ENCODE measurements at places on chromosomes 2 and 18. TPM values are rescaled to one million over a fixed set of nuclear protein-coding genes. Genes with fewer than 3 reads are reported as not detected.

Gene GPD2
- total RNA-seq = 31.6 TPM

Gene FSHR
- total RNA-seq = not detected

Gene AQP12B
- total RNA-seq = not detected

Gene PRKRA
- total RNA-seq = 67.6 TPM

Gene NTSR2
- not detected for total RNA-seq

DNA sequence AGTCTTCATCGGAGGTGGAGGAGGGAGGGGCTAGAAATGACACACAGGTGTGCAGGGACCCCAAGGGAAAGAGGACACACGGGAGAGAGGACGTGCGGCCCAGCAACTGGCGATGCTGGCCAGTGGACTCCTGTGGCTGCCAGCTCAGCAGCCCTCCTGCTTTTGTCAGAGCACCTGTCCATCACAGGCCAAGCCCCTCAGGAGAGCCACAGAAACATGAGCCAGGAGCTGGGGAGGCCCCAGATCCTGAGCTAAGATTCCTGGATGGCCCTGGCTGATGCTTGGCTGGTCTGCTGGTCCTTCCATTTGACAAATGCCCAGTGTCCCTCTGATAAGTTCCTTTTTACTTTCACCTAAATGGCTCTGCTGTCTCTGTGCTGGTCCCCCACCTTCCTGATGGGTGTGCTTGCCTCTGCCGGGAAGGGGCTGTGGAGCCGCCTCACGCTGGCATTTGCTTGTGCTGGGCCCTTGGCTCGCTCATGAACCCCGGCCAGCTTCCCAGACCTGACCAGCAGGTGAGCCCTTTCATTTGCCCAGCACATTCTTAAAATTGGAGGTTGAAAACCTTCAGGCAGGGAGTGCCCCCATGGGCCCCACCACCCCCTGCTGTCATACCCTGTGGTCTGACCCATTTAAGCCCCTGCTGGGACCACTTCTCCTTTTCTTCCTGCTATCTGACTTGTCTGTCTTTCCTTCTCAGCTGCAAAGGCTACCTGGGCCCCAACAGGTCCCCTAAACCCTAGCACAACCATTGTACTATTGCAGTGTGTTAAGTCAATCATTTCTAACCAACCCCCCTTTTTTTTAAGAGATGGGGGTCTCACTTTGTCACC is 37.3 kb downstream of the CYP27C1 start:
- no peak for ATAC-seq
- peaks cover 22% of the 10 kb centered on the region for H3K27me3 ChIP-seq
- no peak overlapping the region for H3K4me3 ChIP-seq
- H3K4me1 ChIP-seq = no peaks in the 10 kb centered on the region

GRCh38 chr18:70132999-70133398 is 72.5 kb downstream of the RTTN start:
- no peaks in the 10 kb centered on the region for H3K4me1 ChIP-seq
- H3K27me3 ChIP-seq = no peaks in the 10 kb centered on the region
- H3K27ac ChIP-seq = no peak overlapping the region
- H3K4me3 ChIP-seq = no peak overlapping the region
- no peak for ATAC-seq
- H3K36me3 ChIP-seq = peaks cover 61% of the 10 kb centered on the region

DNA sequence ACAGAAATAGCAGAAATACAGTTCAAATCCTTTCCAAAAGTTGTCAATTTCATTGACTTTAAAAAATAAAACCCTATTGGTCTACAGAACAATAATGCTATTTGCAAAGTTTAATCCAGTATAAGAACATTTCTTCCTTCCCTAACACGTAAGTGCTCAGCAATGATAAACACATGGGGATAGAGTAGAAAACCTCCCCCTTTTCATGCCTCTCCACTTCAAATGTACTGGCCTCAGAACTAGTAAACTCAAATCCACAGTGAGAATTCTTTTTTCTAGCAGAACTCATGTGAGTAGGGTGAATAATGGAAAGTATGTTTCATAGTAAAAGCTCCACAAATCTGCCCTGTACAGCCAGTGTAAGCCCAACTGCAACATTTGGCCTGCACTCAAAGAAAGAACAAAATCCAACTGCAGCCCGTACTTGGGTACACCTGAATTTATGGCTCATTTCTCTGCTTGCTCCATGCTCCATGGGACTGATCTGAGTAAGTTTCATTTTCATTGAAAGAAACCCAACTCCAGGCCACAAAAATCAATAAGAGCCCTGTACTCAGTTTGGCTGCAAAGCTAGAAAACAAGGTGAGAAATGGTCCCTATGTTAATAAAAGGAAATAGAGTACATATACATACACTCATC is 115.0 kb upstream of the RMDN2 start:
- no peaks in the 10 kb centered on the region for H3K36me3 ChIP-seq
- no peaks in the 10 kb centered on the region for H3K27me3 ChIP-seq
- no peak overlapping the region for H3K27ac ChIP-seq
- H3K4me3 ChIP-seq = no peak overlapping the region
- no peak for ATAC-seq

- peak; percentile 0 for ATAC-seq
- H3K27me3 ChIP-seq = no peaks in the 10 kb centered on the region
- peak overlapping the region; percentile 81 for H3K4me3 ChIP-seq
- no peaks in the 10 kb centered on the region for H3K36me3 ChIP-seq
These were observed 668 bp downstream of the NFU1 start for GRCh38 chr2:69436596-69436937.

DNA sequence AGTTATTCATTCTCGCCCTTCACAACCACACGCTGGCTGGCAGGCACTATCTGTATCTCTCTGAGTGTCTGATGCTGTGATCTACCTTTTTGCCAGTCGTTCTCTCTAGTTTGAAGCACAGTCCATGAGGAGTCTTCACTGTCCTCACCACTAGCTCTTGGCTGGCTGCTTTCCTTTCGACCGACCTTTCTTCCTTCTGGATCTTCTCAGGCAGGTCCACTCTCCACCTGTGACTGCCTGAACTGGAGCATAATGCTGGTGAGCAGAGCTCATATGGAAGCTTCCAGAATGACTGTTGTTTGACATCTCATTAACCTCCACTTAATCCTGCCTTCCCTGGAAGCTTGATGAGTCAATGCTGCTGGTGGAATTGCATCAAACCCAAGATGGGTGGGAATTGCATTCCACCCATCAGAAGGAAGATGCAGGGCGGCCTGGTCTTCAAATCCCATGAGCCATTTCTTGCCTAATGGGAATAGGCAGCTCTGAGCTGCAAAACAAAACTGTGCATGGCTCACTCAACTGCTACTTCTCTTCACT is 283.5 kb upstream of the HDAC4 start:
- peaks cover under 1% of the 10 kb centered on the region for H3K4me1 ChIP-seq
- no peak overlapping the region for H3K4me3 ChIP-seq
- H3K27ac ChIP-seq = no peak overlapping the region
- H3K36me3 ChIP-seq = no peaks in the 10 kb centered on the region

DNA sequence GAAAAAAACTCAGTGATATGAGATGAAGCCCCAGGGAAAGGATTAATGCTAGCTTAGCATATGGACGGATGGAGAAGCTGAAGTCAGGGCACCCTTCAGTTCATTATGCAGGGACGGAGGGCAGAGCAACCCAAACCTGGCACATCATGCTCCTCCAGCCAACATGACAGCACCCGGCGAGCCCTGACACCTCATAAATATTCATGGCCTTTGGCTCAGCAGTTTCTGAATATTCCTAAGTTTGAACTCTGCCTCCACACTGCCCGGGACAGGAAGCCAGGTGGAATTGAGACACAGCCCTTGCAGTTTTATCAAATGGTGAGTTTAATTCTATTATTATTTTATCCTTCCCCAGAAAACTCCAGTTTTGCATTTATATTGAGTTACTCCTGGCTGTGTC is 87.3 kb upstream of the SH3BP4 start:
- H3K4me1 ChIP-seq = no peaks in the 10 kb centered on the region
- no peak overlapping the region for H3K27ac ChIP-seq
- no peak overlapping the region for H3K4me3 ChIP-seq
- no peak for ATAC-seq
- H3K36me3 ChIP-seq = no peaks in the 10 kb centered on the region

DNA sequence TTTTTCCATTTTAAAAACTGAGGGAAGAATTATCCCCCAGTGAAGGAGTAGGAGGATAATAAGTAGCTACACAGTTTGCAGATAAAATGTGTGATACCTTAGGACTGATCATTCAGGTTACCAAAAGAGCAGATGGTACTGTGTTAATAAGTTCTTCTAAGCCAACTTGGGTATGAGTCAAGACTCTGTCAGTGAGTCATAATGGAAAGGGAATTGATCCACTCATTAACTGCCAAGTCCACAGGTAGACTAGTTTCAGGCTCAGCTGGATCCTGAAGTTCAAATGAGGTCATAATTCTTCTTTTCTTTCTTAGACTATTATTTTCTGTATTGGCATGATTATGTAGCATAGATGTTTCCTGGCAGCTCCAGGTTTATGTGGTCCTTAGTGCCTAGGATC is 142.4 kb upstream of the ALPP start:
- peaks cover 35% of the 10 kb centered on the region for H3K36me3 ChIP-seq
- H3K27ac ChIP-seq = peak overlapping the region; percentile 48
- H3K27me3 ChIP-seq = no peaks in the 10 kb centered on the region
- H3K4me1 ChIP-seq = peaks cover 31% of the 10 kb centered on the region
- peak; percentile 78 for ATAC-seq
- no peak overlapping the region for H3K4me3 ChIP-seq

DNA sequence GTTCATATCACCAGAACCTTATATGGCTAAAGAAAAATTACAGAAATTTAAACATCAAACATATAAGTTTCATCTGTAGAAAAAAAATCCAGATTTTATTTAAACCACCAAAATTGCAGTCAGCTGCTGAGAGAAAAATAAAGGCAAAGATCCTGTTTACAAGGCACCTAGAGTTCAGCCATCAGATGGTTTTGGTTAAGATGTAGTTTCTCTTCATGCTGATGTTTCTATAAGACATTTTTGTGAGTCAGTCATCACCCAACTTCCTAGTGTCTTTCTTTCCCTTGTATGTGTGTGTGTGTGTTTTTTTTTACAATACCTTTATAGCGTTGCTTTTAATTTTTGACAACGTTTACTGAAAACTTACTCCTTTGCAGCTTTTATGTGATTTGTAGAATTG is 26.1 kb upstream of the MMADHC start:
- no peaks in the 10 kb centered on the region for H3K36me3 ChIP-seq
- peaks cover 11% of the 10 kb centered on the region for H3K27me3 ChIP-seq
- no peaks in the 10 kb centered on the region for H3K4me1 ChIP-seq
- no peak overlapping the region for H3K4me3 ChIP-seq
- ATAC-seq = no peak
- no peak overlapping the region for H3K27ac ChIP-seq

DNA sequence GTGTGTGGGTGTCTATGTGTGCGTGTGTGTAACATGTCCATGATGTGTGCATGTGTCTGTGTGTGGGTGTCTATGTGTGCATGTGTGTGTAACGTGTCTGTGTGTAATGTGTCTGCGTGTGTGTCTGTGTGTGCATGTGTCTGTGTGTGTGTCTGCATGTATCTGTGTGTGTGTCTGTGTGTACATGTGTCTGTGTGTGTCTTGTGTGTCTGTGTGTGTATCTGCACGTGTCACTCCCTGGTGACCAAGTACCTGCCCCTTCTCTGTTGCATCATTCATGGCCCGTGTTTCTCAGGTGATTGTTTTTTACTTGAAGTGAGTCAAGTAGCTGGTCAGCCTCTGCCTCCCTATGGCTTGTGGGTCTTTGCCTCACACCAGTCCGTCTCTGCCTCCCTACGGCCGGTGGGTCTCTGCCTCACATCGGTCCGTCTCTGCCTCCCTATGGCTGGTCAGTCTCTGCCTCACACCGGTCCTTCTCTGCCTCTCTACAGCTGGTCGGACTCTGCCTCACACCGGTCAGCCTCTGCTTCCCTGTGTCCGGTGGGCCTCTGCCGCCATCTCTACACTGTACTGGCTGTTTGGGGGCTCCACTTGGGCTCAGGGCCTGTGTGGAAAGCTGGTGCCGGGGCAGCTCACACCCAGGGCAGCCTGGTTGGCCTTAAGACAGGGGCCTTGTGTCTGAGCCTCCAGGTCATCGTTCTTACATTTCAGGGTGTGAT is 31.6 kb downstream of the KCNG2 start:
- H3K4me3 ChIP-seq = no peak overlapping the region
- H3K27ac ChIP-seq = no peak overlapping the region
- no peaks in the 10 kb centered on the region for H3K36me3 ChIP-seq
- ATAC-seq = no peak
- H3K4me1 ChIP-seq = no peaks in the 10 kb centered on the region

GRCh38 chr2:43631618-43632317 is 5.3 kb upstream of the PLEKHH2 start:
- H3K36me3 ChIP-seq = no peaks in the 10 kb centered on the region
- no peak for ATAC-seq
- no peak overlapping the region for H3K27ac ChIP-seq
